ENCODE measurements at places on chromosomes 11 and 22.

GRCh38 chr11:121467965-121468364, 15.2 kb upstream of the SORL1-AS1 start:
- DNase-seq: no peak

- no peak for DNase-seq
Measured at GRCh38 chr22:44707752-44708151, 5.7 kb downstream of the PRR5 start.

- no peak for DNase-seq
Measured at GRCh38 chr11:21646351-21646750, 546.5 kb upstream of the ANO5 start.

DNA sequence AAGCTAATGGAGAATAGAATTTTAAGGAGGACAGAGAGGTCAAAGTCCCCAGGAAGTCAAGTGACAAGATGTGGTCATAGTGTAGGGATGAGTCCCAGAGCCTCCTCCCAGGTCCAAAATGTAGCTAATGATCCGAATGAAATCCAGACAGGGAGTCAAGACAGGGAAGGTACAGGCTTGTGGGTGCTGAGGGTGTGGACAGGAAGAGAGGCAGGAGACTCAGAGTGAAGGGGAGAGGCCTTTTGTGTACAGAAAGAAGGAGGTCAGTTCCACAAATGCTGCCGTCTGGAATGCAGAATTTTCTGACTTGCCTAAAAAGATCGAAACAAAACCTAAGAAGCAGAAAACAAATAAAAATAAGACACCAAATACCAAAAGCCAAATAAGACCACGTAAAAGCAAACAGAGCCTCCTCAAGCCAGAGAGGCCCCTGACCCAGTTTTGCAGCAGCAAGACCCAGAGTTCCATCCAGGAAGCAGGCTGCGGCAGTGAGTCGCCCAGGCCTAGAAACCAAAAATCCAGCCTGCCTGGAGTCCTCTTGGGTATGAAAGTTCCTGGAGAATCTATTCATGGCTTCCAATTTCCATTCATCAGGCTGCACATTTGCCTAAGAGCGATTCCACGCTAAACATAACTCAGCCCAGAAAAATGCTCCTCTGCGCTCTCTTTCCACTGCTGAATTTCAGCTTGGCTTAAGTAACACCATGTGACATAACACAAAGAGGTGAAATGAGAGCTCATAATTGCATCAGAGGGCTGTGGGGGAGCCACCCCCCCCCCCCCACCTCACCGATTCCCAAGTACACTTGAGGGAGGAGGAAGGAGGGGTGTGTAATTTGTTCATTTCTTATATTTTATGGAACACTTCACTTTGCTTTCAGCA, 71.2 kb downstream of the KIRREL3 start:
- DNase-seq: no peak

DNA sequence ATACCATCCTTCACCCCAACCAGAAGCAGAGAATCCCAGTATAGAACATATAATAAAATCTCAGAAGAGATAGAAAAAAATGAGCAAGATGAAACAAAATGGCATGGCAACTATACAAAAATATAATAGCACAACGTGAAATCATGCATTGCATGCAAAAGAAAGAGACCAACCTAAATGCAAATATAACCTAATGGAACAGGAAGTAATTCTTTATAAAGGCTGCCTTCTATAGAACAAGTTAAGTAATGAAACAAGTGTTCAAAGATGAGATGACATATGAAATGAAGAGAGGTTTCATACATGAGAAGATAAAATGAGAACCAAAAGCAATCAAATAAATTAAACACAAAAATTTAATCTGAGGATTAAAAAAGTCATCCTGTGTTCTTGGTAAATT, 18.5 kb upstream of the ARHGAP20 start:
- DNase-seq: no peak

GRCh38 chr22:41512421-41513194, 31.7 kb downstream of the POLR3H start:
- DNase-seq: peak; percentile 82

- DNase-seq: no peak
Measured at GRCh38 chr11:26204101-26204500, 127.8 kb upstream of the ANO3 start.

- no peak for DNase-seq
Measured at GRCh38 chr11:83858694-83859093, 572.5 kb upstream of the CCDC90B start.

- DNase-seq: no peak
Measured at GRCh38 chr11:12434325-12434654, 56.9 kb downstream of the PARVA start.

DNA sequence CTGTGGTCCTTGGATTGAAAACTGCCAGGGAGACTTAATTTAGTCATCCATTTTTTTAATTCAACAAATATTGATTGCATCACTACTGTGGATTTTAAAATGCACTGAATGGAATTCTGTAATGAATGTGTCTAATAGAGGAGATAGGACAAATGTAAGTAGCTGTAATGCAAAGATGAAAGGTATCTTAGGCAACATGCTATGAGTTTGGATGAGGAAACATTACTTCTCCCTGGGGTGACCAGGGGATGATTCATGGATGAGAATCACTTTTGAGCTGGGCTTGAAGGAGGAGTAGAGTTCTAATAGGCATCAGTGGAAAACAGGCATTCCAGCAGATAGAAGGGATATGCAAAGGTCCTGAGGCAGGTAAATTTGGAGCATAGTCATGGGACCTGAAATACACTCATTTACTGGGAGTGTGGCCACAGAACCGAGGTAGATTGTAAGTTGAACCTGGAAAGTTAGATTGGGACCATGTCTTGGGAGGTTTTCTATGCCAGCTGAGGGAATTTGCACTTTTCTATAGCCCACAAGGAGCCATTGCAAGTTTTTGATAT, 43.4 kb downstream of the PKNOX2 start:
- no peak for DNase-seq

DNA sequence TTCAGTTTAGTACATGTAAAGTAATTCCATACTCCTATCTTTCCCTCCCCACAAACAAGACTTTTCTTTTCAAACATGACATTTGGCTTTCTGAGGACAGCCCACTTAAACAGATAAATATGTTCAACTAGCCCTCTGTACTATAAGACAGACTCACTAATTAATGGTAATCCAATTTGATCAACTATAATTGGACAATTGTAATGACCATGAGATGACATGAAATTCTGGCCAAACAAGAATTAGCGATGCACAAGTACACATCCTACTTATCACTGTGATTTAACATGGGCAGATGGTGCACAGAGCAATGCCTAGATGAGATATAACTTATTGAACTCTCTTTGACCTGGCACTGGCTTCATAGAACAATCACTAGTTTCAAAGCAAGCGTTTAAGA, 1033.7 kb upstream of the CCDC90B start:
- no peak for DNase-seq

DNA sequence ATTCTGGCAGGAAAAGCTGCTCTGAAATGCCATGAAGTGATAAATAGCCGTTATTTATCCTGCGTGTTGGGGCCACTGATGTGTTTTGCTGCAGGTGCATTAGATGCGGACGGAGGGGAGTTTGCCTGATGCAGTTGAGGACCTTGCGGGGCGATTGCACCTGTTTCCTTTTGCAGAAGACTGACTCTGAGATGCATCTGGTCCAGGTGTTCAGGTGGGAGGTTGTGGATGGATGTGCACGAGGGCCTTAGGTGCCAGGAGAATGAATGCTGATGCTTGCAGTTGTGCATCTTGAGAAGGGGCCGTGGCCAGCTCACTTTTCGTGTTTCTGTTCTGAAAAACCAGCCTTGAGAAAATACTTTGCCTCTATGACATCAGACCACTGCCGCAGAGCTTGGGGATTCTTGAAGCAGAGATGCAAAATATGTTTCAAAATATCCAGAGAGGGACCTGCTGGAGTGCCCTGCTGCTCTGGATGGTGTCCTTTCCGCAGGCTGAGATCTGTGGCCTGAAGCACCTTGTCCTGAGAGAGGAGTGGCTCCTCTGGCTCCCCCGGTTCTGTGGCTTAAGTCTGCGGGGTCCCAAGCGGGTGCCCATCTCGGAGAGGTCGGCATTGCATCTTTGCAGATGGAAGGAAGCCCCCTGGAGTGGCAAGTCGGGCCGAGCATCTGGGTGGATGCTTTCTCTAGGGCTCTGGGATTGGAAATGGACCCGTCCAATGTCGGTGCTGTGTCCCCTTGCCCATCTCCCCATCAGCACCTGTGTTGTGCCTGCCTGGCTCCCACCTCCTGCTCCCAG, 1031.1 kb downstream of the TBC1D22A start:
- DNase-seq: no peak

- DNase-seq: no peak
Measured at GRCh38 chr11:120293038-120293800, 31.9 kb upstream of the TLCD5 start.

- no peak for DNase-seq
Measured at GRCh38 chr22:27420817-27421361, 380.7 kb downstream of the MN1 start.

DNA sequence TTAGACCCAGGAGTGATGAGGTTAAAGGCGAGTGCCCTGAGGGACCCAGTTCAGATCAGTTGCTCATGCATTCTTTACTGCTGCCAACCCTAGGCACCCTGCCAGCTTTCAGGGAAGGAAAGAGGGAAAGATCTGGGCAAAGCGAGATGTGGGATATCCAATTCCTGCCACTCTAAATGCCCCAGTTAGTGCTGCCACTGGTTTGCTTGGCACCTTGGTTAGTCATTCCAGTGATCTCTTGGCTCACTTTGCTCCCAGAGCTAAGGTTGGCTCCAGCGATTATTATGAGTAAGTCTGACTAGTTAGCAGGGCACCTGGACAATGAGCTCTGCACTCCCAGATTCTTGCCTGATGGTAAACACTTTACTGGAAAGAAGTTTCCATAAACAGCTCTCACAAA, 85.0 kb downstream of the INSC start:
- no peak for DNase-seq

GRCh38 chr22:26367402-26368245, 61.4 kb upstream of the ASPHD2 start:
- DNase-seq: peak; percentile 43

- no peak for DNase-seq
Measured at GRCh38 chr22:49209452-49210195, 618.0 kb downstream of the BRD1 start.

DNA sequence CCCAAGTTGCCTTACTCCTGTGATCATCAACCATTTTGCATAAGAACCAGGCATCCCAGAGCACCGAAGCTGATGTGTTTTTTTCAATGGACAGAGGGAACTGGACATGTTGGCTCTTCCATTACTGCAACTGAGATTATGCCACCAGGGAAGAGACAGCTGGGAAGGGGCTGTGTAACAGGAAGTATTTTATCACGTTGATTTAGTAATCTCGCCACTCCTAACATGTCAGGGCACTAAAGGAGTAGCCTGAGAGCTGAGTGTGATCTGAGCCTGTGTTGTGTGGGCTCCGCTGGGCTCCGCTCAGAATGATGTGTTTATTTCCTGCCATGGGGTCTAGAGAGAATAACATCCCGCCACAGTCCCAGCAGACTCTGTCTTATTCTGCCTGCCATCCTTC, 165.4 kb downstream of the GRIK4 start:
- no peak for DNase-seq

DNA sequence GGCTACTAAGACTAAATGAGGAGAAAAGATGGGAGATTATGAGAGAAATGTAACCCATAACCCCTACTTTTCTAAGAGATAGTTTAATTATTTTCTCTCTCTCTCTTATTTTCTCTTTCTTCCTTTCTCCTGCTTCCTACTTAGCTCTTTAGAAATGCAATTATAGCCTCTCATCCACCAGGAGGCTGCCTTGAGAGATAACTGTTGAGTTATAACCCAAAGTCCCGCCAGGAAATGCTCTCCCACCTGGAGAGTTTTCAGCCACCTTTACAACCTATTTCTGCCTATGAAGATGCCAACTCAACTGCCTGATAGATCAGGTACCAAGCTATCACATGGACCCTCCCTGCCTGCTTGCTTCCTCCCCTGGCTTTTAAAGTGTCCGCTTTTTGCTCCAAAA, 34.0 kb upstream of the TMEM123 start:
- DNase-seq: no peak

GRCh38 chr11:1523779-1524178, 37.2 kb upstream of the MOB2 start:
- no peak for DNase-seq

DNA sequence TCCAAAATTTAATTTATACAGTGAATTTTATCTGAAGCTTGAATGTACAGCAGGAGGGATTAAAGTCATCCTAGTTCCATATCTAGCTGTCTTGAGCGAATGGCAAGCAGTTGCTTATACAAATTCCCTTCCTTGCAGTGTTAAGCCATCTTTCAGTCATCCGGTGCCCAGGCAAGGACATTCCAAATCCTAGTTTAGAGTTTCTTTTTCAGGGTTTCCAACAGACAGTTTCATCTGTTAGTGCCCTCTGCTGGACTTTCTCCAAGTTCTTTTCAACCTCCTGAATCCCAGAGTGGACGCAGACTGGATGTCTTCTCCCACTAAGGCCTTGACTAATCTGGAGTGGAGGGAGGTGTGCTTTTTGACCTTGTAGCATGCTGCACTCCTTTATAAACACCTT, 45.4 kb downstream of the GRAMD1B start:
- no peak for DNase-seq

- no peak for DNase-seq
Measured at GRCh38 chr11:2770761-2771301, 71.0 kb upstream of the KCNQ1OT1 start.

DNA sequence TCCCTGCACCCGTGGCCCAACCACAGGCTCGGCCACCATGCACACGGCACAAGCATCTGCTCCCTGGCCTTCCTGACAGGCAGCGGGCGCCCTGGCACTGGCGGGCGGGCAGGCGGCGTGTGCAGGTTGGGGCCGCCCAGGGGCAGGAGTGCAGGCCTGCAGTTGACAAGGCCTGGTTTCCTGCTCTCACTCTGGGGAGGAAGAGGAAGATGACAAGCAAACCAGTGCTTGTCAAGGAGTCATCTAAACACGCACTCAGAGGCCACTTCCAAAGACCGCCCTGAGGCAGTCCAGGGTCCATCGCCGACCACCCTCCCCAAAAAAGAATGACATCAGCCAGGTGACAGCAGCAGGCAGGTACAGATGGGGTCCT, 65.3 kb upstream of the LINC01488 start:
- no peak for DNase-seq

- peak; percentile 96 for DNase-seq
Measured at GRCh38 chr22:49930596-49931412, 12.4 kb downstream of the CRELD2 start.

DNA sequence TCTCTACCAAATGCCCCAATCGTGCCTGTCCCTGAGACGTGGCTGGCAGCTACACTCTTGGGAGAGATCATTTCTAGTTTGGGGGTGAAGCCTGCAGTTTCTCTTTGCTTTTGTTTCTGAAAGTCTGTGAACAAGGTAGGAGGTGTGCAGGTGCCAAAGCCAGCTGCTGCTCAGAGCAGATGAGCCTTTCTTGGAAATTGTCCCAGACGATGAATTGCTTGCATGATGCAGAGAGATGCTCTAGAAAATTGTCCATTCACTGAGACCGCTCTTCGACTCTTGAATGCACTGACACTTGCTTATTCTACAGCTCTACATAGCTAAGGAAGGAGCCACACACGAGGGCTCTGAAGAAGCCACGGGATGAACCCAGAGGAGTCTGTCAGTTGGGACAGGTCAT, 225.6 kb upstream of the E2F8 start:
- DNase-seq: no peak

DNA sequence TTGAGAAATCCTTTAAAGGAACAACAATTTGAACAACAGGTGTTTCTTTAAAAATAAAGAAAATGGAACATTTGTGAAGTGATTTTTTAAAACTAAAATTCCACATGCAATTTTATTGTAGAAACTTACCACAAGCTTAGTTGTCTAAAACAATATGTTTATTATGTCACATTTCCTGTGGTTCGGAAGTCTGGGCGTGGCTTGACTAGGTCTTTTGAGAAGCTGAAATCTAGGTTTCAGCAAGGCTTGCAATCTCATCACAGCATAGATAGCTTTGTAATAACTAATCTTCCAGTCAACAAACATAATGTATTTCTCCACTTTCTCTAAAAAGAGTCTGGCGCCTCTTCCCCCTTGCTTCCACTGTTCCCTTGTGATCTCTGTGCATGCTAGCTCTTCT, 27.0 kb downstream of the MS4A6A start:
- no peak for DNase-seq

Measured in HuH-7 (cell line).